ENCODE measurements at places on chromosomes 1 and 21.

DNA sequence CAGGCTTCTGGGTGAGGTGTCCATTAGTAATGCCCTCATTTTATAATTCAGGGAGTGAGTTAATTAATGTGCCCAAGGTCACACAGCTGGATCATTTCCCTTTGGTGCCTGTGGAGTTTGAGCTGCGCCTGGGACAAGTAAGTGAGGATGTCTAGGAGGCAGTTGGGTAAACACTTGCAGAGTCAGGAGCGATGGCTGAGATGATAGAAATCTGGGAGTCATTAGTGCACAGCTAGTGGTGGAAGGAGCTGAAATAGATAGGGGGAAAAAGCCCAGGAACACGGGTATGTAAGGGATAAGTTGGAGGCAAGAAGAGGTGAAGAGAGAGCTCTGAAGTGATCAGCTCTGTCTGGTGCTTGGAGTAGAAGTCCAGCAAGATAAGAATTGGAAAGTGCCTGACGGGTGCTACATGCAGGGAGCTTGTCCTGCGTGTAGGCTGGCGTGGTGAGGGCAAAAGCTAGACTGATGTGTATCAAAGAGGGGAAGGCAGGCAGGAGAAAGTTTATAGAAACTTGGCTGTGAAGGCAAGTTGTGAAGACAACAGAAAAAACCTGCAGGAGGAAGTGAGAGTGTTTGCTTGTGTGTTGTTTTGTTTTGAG lies 1.7 kb upstream of the SCAF4 start:
- no peak for DNase-seq

GRCh38 chr1:93459126-93459525 lies 11.2 kb downstream of the FNBP1L start:
- DNase-seq: no peak

DNA sequence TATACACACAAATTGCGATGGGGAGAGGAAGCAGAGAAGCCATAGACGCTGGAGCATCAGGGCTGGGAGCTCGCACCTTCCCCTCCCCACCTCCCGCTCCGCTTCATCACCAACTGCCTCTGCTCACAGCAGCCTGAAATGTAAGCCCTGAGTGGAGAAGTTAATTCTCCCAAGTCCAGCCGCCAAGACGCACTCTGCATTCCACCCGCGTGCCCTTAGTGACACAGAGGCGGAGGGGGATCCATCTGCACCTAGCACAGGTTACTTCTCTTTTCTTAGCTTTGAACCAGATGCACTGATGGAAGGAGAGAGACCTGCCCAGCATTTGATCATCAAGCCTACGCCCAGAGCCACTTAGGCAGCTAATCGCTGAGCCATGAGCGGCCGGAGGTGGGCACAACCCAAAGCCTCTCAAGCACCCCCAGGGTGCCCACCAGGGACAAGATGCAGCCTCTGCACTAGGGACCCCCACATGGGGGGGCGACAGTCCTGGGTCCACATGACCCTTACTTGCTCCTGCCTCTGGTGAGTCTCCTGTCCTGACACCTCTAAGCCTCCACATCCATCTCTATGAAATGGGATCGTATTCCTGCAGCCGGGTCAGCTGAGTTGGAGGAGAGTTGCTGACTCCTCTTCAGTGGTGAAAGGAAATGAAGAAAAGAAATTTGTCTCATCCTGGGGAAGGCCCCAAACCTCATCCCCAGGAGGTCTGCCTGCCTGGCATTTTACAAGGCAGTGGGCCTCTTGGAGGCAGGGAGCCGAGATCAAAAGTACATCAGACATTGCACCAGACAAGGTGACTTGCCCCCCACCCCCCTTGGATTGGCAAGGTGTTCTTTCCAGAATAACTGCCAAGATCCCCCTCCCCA lies 316.2 kb downstream of the MATN1 start:
- no peak for DNase-seq

DNA sequence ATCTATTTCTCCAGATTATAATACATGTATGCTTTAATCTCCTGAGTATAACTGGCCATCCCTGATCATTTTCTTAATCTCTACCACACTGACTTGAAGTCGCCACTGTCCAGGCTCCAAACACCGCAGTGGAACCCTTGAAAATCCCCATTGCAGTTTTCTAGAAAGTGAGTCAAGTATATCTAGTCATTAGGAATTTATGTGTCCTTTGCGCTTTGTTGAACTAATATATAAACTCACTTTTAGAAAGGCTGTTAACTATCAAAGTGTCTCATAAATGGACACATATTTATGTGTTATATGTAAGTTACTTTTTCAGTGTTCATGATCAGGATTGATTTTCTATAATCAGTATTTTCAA lies 211.5 kb downstream of the PATJ start:
- no peak for DNase-seq

DNA sequence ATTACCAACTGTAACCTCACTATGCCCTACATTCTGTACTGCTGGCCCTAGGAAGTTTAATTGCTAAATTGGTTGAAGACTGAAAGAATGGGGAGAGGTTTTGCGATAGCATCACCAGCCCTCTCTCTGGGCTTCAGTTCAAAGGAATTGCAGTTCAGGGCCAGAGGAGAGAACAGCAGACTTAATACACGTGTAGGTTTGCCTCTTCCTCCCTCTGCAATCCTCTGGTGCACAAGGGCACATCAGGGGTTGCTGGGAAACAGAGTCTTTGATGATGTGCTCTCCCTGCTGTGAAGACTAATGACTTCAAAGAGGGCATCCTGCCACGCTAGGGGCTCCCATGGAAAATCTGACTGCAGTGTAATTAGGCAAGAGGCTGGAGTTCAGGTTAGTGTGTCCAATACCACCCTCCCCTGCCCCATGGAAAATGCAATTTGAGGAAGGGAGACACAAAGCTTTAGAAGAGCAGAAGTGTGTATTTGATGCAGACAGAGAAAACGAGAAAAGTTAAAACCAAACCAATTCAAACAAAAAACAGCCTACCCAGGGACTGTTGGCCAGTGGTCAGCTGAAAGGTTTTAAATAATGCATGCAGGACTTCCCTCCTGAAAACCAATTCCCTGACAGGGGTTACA lies 167.9 kb downstream of the ASTN1 start:
- no peak for DNase-seq

Data from stimulated activated CD4-positive, alpha-beta T cell treated with anti-CD3 and anti-CD28 coated beads, Interleukin-15, amount 100 ng/mL, for 24 hours (primary cell).